ENCODE measurements at places on chromosomes 1 and 21. TPM values are rescaled to one million over a fixed set of nuclear protein-coding genes. Genes with fewer than 3 reads are reported as not detected.

GRCh38 chr1:24481843-24482610 lies 20.6 kb upstream of the RCAN3 start:
- peaks cover 23% of the 10 kb centered on the region for H3K36me3 ChIP-seq
- DNase-seq: no peak
- H3K4me1 ChIP-seq: peaks cover 50% of the 10 kb centered on the region
- peak overlapping the region; percentile 82 for H3K27ac ChIP-seq

DNA sequence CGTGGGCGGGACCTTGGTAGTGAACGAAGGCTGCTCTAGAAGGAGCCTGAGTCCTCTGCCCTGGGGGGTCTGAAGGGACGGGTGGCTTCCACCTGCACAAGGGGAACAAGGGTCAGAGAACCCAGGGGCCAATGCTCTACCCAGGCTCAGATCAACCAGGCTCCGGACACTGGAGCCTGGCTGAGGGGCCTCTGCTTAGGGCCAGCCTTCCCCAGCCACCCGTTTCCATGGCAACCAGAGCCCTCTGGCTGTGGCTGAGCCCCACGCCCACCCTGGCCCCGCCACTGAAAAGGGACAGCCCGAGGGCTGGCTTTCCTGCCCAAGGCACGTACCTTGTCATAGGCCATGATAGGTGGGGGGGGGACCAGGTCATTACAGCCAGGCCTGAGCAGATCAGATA lies 724.6 kb downstream of the PTPRU start:
- no peak overlapping the region for H3K4me3 ChIP-seq
- H3K27me3 ChIP-seq: no peaks in the 10 kb centered on the region
- no peaks in the 10 kb centered on the region for H3K36me3 ChIP-seq
- no peak overlapping the region for H3K27ac ChIP-seq
- no peaks in the 10 kb centered on the region for H3K4me1 ChIP-seq
- DNase-seq: no peak

- no peak overlapping the region for H3K27ac ChIP-seq
- no peaks in the 10 kb centered on the region for H3K36me3 ChIP-seq
- DNase-seq: no peak
- H3K4me3 ChIP-seq: no peak overlapping the region
- H3K27me3 ChIP-seq: peaks cover 18% of the 10 kb centered on the region
These were observed 187.7 kb upstream of the LMO4 start for GRCh38 chr1:87140831-87141540.

The SH2D1B gene
- 1.0 TPM for total RNA-seq

DNA sequence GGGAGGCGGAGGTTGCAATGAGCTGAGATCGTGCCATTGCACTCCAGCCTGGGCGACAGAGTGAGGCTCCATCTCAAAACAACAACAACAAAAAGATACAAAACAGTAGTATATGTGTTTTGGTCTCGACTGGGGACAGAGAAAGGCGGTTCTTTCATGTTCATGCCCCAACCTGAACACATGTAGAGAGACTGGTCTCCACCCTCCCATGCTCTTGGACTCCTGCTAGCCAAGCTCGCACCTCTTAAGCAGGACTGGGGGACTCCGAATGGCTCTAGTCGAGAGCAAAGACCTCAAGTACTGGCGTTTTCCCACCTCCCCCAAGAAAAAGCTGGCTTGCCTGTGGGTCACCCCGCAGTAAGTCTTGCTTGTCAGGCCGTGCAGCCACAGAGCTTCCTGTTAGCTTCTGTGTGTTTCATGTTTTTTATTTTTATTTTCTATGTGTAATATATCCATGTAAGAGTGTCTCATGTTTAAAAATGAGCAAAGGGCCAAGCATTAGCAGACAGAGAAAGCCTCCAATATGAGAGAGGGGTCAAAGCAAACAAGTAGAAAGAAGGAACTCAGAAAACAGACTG lies 91.6 kb downstream of the SCCPDH start:
- no peaks in the 10 kb centered on the region for H3K36me3 ChIP-seq
- peaks cover 8% of the 10 kb centered on the region for H3K27me3 ChIP-seq
- H3K4me3 ChIP-seq: no peak overlapping the region
- H3K4me1 ChIP-seq: peaks cover 2% of the 10 kb centered on the region
- H3K27ac ChIP-seq: no peak overlapping the region
- no peak for DNase-seq

- no peak overlapping the region for H3K27ac ChIP-seq
- H3K27me3 ChIP-seq: peaks cover 4% of the 10 kb centered on the region
- no peaks in the 10 kb centered on the region for H3K36me3 ChIP-seq
- H3K4me3 ChIP-seq: no peak overlapping the region
These were observed 76.6 kb upstream of the ZNF644 start for GRCh38 chr1:91098299-91098906.

The PMF1 gene
- 115 TPM for total RNA-seq

DNA sequence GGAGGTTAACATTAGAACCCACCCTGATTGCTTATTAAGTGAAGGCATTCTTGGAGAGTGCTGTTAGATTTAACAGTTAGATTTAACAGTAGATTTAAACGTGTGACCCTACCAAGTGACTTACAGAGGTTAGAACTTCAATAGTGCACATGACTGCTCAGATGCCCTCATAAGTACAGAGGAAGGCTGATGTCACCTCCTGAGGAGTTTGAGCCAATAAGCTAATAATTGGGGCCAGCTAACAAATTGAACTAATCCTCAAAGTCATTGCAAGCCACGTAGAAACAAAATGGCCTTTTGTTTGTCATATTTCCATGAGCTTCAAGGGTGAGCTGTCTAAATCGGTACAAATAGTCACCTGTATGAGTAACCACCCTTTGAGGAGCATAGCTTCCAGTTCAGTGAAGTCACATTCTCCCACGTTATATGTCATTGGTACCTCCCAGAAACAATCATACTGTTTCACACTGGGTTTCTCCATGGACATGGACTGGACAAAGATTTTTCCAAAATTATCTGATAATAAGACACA lies 11.7 kb downstream of the AVPR1B start:
- H3K27ac ChIP-seq: no peak overlapping the region
- peaks cover 24% of the 10 kb centered on the region for H3K27me3 ChIP-seq
- no peaks in the 10 kb centered on the region for H3K36me3 ChIP-seq

GRCh38 chr1:230979952-230980351 lies 1.1 kb downstream of the ARV1 start:
- H3K27me3 ChIP-seq: no peaks in the 10 kb centered on the region
- H3K4me1 ChIP-seq: peaks cover 31% of the 10 kb centered on the region
- no peak for DNase-seq
- H3K27ac ChIP-seq: peak overlapping the region; percentile 93
- peak overlapping the region; percentile 98 for H3K4me3 ChIP-seq

GRCh38 chr1:161198897-161199431 lies at the start of gene ADAMTS4:
TSS of gene ADAMTS4 (minus strand) at chr1:161199054. CDS start at chr1:161198627, 427 bp downstream.
- H3K4me3 ChIP-seq: no peak within 1 kb of the TSS
- H3K36me3 ChIP-seq: peaks cover 14% of the 10 kb centered on the region
- H3K27me3 ChIP-seq: no peaks in the 10 kb centered on the region
- H3K27ac ChIP-seq: peak within 1 kb of the TSS; percentile 43

- no peak for DNase-seq
- H3K36me3 ChIP-seq: no peaks in the 10 kb centered on the region
- peaks cover 12% of the 10 kb centered on the region for H3K27me3 ChIP-seq
These were observed 110.2 kb downstream of the MATN1 start for GRCh38 chr1:30613188-30613587.

The FAM72C gene
- total RNA-seq: 16.9 TPM

The ATP1A2 gene
- total RNA-seq: not detected

DNA sequence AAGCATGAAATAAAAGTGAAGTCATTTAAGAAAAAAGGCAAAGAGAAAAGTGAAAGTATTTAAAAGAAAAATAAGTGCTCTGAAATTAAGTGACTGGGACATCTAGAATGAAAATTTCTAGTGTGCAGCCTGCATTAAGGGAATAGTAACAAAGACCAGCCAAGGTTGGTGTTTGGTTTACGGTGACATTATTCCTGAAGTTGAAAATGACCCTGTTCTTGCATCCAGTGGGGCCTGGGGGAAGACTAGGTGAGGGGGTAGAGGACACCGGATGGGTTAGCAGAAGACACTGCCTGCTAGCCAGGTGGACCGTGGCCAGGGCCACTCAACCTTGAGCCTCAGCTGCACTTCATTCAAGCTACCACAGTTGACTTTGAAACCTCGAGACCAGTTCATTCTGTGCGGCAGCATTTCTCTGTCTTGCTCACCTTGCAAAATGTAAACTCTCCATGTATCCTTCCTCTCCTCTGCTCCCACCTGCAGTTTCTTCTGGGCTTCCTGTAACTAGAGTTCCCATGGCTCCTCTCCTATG lies 14.3 kb upstream of the KCNK1 start:
- H3K27ac ChIP-seq: peak overlapping the region; percentile 82
- H3K27me3 ChIP-seq: peaks cover 8% of the 10 kb centered on the region
- H3K4me1 ChIP-seq: peaks cover 39% of the 10 kb centered on the region

The ESPN gene
- 1.0 TPM for total RNA-seq

The GRIK1 gene
- not detected for total RNA-seq
